Fibroblast of the aortic adventitia (primary cell): ENCODE measurements at places on chromosomes 1 and 21.

- DNase-seq, result no peak
These were observed 4.5 kb upstream of the RUNX3 start for GRCh38 chr1:24934310-24935195.

- no peak for DNase-seq
These were observed 356.0 kb downstream of the TGFB2 start for GRCh38 chr1:218701131-218701530.

GRCh38 chr1:53938136-53938830, 7.2 kb downstream of the IFT25 start:
- DNase-seq, result no peak

DNA sequence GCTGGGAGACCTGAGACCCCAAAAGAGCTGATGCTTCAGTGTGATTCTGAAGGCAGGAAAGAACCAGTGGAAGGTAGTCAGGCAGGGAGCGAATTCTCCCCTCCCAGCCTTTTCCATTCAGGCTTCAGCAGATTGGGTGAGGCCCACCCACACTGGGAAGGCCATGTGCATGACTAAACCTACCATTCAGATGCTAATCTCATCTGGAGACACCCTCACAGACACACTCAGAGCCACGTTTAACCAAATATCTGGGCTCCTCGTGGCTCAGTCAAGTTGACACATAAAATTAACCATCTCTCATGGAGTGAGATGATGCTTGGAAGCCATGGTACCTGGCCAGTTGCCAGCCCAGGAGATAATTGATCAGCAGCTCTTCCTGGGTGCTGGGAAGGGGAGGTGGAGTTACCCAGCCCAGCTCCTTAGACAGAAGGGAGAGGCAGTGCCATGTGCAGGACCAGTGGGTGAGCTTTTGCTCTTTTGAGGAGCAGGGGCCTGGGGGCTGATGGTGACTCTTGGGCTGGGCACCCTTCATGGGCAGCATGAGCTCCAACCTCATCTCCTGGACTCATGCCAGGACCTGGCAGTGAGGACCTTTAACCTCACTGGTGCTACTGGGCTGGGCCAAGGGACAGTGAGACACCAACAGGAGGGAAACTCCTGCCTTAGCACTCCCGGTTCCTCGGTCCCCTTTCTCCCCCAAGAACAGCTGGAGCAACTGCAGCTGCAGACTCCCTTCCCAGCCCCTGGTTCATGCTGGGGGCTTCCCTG, 89.0 kb upstream of the ACTL8 start:
- DNase-seq, result no peak

GRCh38 chr1:210938416-210938925, 195.5 kb downstream of the KCNH1 start:
- no peak for DNase-seq

- peak; percentile 35 for DNase-seq
These were observed 735 bp upstream of the BRINP3 start for GRCh38 chr1:190478149-190479049.
